Left renal pelvis (tissue), 4 donors: ENCODE measurements at places on chromosomes 7 and 10. TPM values are rescaled to one million over a fixed set of nuclear protein-coding genes. Genes with fewer than 3 reads are reported as not detected.

DNA sequence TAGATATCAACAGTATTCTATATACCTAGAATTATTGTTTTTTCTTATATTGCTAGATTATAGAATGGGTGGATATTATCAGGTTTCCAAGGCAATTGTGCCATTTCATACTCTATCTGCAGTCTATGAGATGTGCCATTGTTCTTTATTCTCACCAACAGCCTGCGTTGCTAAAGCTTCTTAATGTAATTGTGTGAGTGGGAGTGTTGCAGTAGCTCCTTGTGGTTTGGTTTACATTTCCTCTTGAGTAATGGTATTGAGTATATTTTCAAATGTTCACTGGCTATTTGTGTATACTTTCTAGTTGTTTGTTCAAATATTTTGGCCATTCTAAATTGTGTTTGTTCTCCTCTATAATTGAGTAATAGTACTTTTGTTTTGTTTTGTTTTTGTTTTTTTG lies 199.2 kb downstream of the TFEC start:
- no peak for DNase-seq

DNA sequence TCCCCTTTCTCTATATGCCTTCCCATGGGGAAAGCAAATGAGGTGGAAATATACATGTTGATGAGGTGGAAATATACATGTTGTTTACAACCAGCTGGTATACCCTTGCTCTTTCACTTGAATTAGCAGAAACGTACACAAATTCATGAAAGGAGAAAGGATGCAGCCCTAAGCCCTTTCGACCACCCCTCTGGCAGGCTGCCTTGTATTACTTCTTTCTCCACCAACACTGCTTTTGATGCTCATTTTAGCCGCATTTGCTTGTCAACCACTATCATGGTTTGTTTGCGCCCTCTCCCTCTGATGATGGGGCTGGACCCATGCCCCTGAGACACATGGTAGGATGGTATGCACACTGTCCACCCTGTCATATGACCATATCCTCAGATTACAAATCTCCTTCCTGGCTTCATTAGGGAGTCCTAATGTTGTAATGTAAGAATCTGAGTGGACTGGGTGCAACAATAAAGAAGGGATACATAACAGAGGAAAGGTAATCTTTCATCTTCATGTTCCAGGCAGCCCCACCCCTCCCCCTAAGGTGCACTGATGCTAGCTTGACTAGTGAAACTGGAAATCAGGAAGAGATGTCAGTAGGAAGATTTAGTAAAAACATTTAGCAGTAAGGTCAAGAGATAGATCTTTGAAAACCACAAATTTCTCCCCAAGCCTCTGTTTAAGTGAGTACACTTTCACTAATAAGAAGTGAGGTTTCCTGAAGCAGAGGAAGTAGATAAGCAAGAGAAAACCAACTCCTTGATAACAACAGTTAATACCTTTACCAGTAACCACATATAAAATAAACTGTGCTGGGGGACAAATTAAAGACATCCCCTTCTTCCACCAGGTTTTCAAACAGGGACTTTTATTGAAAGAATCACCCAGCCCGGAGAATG lies 536.8 kb upstream of the NRP1 start:
- DNase-seq, result no peak

GIMAP5 gene
- 3.7 TPM for polyA plus RNA-seq

HIPK2 gene
- polyA plus RNA-seq, result 82.3 TPM

- DNase-seq, result no peak
Measured at GRCh38 chr7:28571405-28571804, 159.1 kb downstream of the CREB5 start.

GRCh38 chr10:21464134-21464533 lies 61.3 kb downstream of the SKIDA1 start:
- no peak for DNase-seq

DNA sequence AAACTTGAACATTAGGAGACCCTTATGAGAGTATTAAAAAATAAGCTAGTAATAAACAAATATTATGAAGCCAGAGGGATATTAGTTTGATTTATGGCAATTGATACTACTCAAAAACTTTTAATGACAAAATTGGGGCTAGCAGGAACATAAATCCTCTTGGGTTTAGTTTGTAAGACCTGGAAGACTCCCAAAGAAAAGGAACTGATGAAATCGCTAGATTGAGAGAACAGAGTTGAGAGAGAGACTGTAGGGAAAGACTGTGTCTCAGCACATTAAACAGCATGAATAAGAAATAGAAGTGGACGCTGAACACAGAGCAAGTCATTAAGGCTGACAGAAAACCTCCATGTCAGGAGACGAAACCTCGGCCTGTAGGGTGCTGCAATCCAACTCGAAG lies 56.4 kb downstream of the ICA1 start:
- DNase-seq, result no peak

GRCh38 chr10:80268266-80268665 lies 21.2 kb downstream of the MAT1A start:
- DNase-seq, result no peak

GRCh38 chr10:115706026-115706425 lies 567.0 kb downstream of the GFRA1 start:
- DNase-seq, result no peak

AASS gene
- polyA plus RNA-seq, result 50.3 TPM

GRCh38 chr7:105538339-105538738 lies 6.3 kb downstream of the RINT1 start:
- DNase-seq, result no peak
